ENCODE measurements at places on chromosomes 1 and 21. TPM values are rescaled to one million over a fixed set of nuclear protein-coding genes. Genes with fewer than 3 reads are reported as not detected.

Gene ZBTB8B
- under 0.01 TPM for total RNA-seq

Gene OR2L13
- not detected for total RNA-seq

Gene SPAG17
- total RNA-seq: not detected

Gene CYP4A22
- total RNA-seq: not detected

Gene DAB1
- not detected for total RNA-seq

Gene PDC
- not detected for total RNA-seq

Gene AK5
- total RNA-seq: 7.4 TPM

Gene TSPEAR
- total RNA-seq: not detected

Gene C1QTNF12
- total RNA-seq: 0.45 TPM

Gene ARHGEF10L
- 3.5 TPM for total RNA-seq

Gene NT5C1A
- total RNA-seq: not detected
